SHP77 treated with DMSO at 0.1 percent for 48 hours (cell line): ENCODE measurements at places on chromosomes 1 and 21.

DNA sequence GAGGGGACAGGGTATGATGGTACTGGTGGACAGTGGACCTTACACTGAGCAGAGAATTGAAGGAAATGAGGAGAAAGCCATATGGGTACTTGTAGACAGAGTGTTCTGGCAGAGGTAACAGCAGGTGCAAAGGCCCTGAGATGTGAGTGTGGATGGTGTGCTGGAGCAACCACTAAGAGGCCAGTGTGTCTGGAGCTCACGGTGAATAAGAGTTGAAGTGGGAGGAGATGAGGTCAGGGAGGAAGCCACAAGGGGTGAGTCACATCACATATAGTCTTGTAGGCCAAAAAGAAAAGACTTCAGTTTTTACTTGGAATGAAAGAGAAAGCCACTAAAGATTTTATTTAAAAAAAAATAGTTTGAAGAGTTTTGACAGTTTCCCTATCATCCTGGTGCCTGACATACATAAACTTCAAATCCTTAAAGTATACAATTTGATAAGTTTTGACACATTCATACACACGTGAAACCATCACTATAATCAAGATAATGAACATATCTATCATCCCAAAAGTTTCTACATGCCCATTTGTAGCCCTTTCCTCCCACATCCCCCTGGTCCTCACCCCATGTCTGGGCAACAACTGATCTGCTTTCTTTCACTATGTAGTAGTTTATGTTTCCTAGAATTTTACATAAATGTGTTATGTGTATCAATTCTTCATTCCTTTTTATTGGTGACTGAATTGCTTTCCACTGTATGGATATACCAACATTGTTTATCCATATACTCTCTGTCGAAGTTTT, 148.4 kb downstream of the GPATCH2 start:
- DNase-seq = no peak

- no peak for DNase-seq
These were observed 6.0 kb downstream of the ZSWIM5 start for GRCh38 chr1:45200435-45200834.

- DNase-seq = no peak
These were observed 55.2 kb downstream of the SASS6 start for GRCh38 chr1:100077531-100077930.

GRCh38 chr1:10033359-10033845, 644 bp downstream of the UBE4B start:
- DNase-seq = no peak

GRCh38 chr1:50335036-50335435, 88.2 kb downstream of the DMRTA2 start:
- DNase-seq = no peak

- DNase-seq = no peak
These were observed 469.5 kb upstream of the VAMP3 start for GRCh38 chr1:7301664-7301981.

- no peak for DNase-seq
These were observed 954 bp downstream of the MARK1 start for GRCh38 chr1:220528679-220529501.

DNA sequence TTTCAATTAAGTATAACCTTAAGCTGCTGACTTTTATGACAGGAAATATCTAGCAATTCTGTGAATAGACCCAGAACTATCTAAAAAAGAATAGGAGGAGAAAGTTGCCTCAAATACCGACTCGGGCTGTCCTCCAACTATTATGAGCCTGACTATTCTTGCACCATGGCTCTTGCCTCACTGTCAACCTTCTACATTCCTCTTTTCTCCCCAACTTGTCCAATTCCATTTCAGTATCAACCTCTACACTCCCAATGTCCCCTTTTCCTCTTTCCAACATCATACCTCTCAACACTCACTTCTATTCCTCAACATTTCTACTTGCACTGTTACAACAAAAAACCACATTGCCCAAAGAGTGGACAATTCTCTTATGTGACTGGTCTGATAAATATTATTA, 2.3 kb downstream of the ZZZ3 start:
- DNase-seq = no peak

DNA sequence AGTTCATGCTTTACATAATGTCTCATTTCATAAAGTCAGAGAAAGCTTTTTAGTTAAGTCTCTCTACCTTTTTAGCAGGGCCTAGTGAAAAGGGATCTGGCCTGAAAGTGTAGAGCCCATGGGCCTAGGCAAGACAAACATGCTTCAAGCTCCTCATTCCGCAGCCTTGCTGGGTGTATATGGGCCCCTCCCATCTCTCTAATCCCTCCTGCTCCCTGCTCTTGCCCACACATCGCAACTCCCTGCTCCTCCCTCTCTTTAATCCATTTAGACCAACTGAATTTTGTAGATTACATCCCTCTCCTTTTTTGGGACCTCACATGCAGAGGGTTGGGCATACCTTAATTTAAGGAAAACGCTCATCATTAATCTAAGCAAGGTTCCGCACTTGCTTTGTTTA, 42.3 kb upstream of the CCDC190 start:
- DNase-seq = no peak
